T-helper 22 cell (primary cell): ENCODE measurements at places on chromosomes 5 and 9.

- DNase-seq = no peak
These were observed 93.1 kb downstream of the JAKMIP2 start for GRCh38 chr5:147689426-147689825.

- DNase-seq = no peak
These were observed 629.3 kb upstream of the ST8SIA4 start for GRCh38 chr5:101532430-101532829.

GRCh38 chr5:83919071-83920041 is 198.7 kb upstream of the HAPLN1 start:
- DNase-seq = no peak

DNA sequence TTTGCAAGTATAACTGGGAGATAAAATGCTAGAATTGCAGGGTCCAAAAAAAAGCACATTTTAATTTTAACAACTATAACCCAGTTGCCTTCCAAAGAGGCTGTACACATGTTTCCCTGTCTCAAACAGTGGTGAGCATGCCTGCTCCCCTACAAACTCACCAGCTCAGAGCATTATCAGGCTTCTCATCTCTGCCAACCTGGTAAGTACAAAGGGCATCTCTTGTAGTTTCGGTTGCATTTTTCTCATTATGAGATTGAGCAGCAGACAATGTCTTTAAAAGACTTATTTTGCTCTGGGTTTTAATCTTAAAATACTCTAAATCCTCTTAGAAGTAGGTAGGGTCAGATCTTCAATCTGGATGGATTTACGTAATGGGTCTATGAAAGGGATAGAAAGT is 107.1 kb upstream of the MSX2 start:
- DNase-seq = no peak

GRCh38 chr5:9971301-9971700 is 278.4 kb downstream of the ATPSCKMT start:
- DNase-seq = no peak

DNA sequence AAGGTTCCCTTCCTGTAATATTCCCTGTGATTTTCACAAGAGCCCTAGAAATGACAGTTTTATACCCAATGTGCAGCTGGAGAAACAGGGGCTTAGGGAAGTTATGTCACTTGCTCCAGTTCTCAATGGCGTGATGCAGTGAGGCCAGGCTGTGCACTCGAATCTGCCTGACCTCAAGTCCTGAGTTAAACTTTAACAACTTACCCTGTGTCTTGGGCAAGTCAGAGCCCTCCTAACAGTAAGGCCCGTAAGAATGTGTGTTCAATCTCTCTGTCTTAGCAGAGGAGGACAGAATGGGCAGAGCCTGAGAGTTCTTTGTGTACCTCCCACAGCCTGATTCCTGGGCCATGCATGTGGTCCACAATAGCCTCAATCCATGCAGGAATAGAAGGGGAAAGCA is 181.1 kb downstream of the TRIM32 start:
- DNase-seq = no peak

DNA sequence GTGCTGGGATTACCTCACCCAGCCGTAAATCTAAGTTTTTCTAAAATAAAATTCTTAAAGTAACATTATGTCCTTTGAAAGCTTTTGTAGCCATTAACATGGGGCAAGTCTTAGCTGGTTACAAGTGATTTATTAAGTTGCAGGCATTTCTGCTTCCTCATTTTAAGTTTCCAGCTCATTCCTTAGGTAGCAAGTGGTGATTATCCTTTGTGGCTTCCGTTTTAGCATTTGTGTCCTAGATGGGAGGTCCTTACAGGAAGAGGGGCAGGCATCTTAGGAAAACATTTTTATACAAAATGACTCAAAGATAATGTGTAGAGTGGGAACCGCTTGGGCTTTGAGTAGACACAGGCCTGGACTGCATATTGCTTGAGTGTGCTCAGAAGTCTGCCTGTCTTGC is 35.0 kb upstream of the ROPN1L start:
- no peak for DNase-seq

GRCh38 chr5:126339215-126339805 is 83.9 kb upstream of the GRAMD2B start:
- DNase-seq = peak; percentile 1

GRCh38 chr5:132070460-132071337 is 2.9 kb upstream of the CSF2 start:
- no peak for DNase-seq

GRCh38 chr9:134377976-134378375 is 51.7 kb downstream of the RXRA start:
- DNase-seq = no peak

- peak; percentile 91 for DNase-seq
These were observed at the start of the genes ARPC5L and RPL35 for GRCh38 chr9:124861342-124862229. ARPC5L (plus strand) TSS chr9:124862130; CDS start chr9:124869291, 7,161 bp downstream. RPL35 (minus strand) TSS chr9:124861957; CDS start chr9:124861912, 45 bp downstream.
